Daoy (cell line): ENCODE measurements at places on chromosomes 12 and 14. TPM values are rescaled to one million over a fixed set of nuclear protein-coding genes. Genes with fewer than 3 reads are reported as not detected.
A peak's percentile ranks its signal among the peaks of the same experiment; 100 is the strongest.

- DNase-seq = no peak
These were observed 173.9 kb downstream of the TTC7B start for GRCh38 chr14:90642244-90642717.

- DNase-seq = peak; percentile 77
These were observed 4.9 kb downstream of the SH2B3 start for GRCh38 chr12:111410431-111411184.

Gene REC8
- total RNA-seq = not detected in 2 replicates

DNA sequence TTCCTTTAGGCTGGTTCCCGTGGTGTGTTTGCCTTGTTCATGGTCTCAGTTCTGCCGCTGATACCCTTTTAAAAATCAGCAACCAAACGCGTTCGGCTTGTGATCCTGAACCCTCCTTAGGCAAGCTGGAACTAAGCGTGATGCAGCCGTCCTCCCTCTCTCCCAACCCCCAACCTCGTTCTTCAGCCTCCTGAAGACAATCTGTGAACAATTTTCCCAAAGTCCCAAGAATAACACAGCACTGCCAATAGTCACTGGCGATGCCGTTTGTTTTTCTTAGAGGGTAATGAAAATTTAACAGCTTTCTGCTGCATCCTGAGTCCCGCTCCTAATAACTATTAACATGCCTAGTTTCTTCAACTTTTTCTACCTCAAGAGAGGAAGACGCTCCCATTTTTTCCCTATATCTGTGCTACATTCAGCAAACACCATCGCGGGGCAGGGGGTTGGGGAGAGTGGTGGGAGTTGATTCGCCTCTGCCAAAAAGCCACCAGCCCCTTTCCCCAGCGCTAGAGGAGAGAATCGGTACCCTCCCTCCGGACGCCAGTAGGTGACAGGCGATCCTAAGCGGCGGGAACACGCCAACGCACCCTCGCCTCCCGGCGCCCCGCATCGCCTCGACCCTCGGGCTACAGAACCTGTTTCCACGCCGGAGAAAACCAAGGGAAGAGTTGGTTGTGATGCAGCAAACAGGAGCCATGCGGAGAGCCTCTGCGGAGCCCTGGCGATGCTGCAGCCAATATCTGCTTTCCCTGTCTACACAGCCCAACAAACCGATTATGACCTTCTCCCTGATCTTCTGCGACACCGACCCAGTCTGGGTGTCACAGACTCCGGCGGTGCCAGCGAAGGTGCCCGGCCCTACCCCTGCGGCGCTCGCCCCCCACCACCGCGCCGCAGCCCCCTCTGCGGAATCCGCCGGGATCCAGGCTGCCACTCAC is 752 bp downstream of the PRICKLE1 start:
- DNase-seq = peak; percentile 64

Gene ART4
- total RNA-seq = not detected in 2 replicates

DNA sequence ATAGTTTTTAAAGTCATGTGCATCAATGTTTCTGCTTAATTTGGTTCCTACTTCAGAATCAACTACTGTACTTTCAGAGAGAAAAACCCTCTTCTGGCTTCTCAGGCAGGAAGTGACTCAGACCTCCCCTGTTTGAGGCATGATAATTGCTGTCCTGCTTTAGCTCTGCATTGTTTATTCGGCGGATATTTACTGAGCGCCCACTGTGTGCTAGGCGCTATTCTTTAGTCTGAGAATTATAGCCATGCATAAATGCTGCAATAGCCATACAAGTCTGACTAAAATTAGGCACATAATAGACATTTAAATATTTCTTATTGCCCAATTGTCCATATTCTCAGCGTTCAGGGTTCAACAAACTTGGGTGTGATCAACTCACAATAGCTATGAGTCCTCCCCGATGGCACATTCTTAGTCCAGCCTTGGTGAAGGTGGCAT is 6.1 kb upstream of the AMIGO2 start:
- peak; percentile 90 for DNase-seq

Gene VDR
- 10.1 and 12.1 TPM in 2 replicates for total RNA-seq

GRCh38 chr12:62848418-62848817 is 86.5 kb downstream of the PPM1H start:
- peak; percentile 93 for DNase-seq

GRCh38 chr12:48750769-48751356 is 34.4 kb upstream of the CCNT1 start:
- no peak for DNase-seq

DNA sequence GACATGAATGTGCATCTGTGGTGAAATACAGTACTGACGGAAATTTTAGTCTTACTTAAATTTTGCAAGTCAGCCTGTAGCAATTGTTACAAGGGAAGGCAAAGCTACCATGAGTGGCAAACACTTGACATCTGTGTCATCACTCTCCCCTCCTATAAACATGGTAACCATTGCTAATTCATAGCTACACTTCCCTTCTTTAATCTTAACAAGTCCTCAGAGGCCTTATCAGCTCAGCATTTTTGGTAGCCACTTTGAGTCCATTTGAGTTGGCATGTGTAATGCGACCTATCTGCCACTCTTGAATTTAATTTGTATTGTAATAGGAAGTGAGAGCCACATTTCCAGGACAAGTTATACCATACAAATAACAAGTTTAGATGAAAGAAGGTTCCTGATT is 218.1 kb downstream of the RMST start:
- DNase-seq = no peak

- DNase-seq = peak; percentile 17
These were observed 363.1 kb downstream of the LRIG3 start for GRCh38 chr12:58557171-58557570.
